GM13976 (cell line): ENCODE measurements at places on chromosomes 5 and 9.

DNA sequence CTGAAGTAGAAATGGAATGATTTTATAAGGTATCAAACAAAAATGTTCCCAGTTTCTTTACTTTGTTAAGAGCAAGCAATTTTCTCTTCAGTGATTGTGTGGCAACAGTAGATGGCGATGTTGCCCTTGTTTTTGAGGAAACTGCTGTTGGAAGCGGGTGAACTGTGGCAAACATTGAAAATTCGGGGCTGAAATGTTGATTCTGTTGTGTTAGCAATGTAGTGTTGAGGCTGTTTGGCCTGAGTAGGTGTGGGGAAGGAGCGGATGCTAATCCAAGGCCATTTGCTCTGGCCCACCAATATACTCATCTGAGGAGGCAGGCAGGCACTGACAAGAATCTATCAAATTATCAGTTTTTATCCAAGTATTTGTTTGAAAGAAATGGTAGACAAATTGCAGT, 129.8 kb downstream of the SLC12A2 start:
- DNase-seq: no peak

DNA sequence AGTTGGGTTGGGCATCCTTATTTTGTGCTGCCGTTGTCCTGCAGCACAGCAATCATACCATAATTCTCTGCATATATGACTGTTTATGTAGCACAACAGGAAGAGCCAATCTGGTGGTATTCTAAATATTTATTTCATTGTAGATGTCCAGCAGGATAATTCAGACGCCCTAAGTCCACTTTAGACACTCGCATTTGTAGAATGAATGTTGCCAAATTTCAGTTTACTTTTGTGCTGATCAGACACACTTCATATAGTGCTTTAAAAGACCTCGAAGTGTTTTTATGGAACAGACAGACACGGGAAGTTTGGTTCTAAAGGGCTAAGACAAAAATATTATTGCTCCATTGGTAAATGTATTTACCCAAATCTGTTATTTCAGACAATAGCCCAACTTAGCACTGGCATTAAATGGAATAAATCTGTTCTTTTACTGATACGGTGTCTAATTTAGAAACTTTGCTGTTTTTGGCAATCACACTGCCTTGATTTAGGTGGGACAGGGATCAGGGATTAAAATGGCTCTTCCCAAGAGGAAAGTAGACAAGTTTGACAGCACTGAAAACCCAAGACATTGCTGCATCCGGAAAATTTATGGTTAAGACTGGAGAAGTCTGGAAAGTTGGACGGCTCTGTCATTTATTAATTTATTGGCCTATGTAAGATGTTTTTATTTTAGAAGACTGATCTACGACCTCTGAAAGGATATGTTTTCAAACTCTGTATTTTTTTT, 35.3 kb downstream of the PRDM6 start:
- DNase-seq: no peak

DNA sequence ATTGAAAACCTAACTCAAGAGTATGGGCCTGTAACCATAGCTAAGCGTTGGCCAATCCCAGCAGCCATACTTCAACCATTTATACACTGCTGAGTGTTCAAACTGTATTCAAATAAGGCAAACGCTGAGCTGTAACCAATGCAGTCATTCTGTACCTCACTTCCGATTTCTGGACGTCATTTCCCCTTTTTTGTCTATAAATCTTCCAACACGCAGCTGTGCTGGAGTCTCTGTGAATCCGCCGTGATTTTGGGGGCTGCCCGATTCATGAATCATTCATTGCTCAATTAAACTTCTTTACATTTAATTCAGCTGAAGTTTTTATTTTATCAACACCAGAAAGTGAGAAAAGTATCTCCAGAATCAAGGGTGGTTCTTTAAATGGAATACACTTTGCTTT, 31.7 kb downstream of the MTX3 start:
- no peak for DNase-seq

- no peak for DNase-seq
Observed at GRCh38 chr9:127644943-127645342, 32.9 kb downstream of the STXBP1 start.

GRCh38 chr9:121383715-121384114, 13.7 kb upstream of the STOM start:
- DNase-seq: no peak

GRCh38 chr5:113117543-113118115, 141.0 kb downstream of the DCP2 start:
- no peak for DNase-seq
